ENCODE measurements at places on chromosomes 7 and 10.

DNA sequence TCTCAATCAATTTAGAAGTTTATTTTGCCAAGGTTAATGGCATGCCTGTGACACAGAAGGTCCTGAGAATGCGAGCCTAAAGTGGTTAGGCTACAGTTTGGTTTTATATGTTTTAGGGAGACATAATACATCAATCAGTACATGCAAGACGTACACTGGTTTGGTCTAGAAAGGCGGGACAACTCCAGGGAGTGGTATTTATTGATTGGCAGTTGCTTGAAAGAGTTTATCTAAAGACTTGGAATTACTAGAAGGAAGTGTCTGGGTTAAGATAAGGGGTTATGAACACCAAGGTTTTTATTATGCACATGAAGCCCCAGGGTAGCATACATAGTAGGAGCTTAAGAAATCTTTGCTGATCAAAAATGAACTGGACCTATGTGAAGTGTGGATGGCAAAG, 21.5 kb downstream of the NPVF start:
- no peak for DNase-seq

DNA sequence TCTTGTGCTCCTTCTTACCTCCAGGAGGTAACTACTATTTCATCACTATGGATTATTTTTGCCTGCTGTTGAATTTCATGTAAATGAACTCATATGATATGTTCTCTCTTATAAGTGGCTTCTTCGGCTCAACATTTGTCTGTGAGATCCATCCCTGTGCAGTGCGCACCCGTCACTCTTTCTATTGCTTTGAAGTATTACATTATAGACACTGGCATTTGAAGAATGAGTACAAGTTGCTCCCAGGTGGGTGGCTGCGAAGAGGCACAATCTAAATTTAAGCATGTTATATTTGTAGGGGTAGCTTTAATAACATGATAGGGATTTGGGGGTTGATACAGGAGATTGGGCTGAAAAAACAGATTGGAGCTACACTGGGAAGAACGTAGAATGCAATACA, 809.7 kb downstream of the CCSER2 start:
- no peak for DNase-seq

- DNase-seq, result no peak
Observed at GRCh38 chr7:82284936-82285519, 158.5 kb downstream of the CACNA2D1 start.

DNA sequence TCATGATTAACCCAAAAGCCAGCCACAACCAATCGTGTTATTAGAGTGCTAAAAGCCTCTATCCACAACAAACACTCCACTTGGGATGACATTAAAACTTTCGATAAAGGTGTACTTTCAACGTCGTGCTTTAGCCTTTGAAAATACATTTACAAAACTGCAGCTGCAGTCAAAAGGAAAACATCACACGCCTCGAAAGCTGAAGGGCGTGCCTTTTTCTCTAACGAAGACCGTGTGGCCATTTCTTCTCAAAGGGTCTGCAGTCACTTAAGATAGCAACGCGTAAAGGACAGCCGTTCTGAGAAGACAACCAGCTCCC, 1.1 kb downstream of the ARHGAP12 start:
- DNase-seq, result no peak

GRCh38 chr10:26216585-26217395, at the start of gene GAD2:
Gene GAD2, plus strand, starts transcription at chr10:26216774. Its CDS starts 36 bp downstream, at chr10:26216810.
- no peak for DNase-seq

DNA sequence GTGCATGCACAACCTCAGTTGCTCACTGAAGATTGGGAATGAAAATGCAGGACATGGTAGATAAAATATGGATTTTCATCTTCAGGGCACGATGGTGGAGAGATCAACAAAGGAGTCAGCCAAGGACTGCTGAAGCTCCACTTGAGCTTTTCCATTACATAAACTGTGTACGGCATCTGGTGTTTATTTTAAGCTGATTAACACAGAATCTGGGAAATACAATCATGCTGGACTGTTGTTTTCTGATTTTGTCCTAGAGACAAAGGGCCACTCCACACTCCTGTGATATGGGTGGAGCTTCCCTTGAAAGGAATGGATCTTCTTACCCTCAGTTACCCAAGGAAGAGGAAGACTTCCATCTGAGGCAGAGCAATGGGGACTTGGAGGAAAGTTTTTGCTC, 120.6 kb downstream of the SAMD9 start:
- DNase-seq, result no peak

GRCh38 chr7:77202481-77202976, 2.9 kb upstream of the FGL2 start:
- no peak for DNase-seq

DNA sequence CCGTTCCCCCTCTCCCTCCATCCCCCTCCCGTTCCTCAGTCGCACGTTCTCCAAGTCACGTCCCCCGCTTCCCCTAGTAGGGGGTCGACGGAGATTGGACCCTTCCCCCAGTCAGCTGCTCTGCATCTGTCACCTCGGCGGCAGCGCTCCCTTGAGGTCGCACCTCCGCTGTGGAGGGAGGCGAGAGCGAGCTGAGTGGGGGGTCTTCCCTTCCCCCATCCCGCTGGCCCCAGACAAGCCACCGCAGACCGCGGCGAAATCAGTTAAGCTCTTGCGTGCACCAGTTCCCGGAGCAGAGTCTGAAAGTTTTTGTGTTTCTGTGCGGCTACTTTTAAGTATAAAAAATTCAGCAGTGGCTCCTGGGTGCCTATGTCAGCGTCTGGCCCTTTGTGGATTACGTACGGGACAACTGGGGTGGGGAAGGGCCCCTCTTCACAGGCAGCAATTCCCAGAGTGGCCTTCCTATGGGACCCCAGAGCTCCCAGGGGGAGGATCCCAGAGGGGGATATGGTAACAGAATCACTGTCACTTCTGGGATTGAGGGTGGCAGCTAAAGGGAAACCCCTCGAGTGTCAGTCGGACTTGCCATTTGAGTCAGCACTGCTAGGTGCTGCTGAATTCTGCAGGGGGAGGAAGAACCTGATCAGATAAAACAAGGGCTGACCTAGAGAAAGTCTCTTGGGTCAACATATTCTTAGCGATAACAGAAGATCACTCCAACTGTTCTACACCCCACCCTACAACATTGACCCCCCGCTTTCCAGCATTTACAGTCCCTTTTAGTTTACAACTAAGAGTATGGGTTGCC, 12.5 kb upstream of the DDIT4 start:
- peak; percentile 47 for DNase-seq

DNA sequence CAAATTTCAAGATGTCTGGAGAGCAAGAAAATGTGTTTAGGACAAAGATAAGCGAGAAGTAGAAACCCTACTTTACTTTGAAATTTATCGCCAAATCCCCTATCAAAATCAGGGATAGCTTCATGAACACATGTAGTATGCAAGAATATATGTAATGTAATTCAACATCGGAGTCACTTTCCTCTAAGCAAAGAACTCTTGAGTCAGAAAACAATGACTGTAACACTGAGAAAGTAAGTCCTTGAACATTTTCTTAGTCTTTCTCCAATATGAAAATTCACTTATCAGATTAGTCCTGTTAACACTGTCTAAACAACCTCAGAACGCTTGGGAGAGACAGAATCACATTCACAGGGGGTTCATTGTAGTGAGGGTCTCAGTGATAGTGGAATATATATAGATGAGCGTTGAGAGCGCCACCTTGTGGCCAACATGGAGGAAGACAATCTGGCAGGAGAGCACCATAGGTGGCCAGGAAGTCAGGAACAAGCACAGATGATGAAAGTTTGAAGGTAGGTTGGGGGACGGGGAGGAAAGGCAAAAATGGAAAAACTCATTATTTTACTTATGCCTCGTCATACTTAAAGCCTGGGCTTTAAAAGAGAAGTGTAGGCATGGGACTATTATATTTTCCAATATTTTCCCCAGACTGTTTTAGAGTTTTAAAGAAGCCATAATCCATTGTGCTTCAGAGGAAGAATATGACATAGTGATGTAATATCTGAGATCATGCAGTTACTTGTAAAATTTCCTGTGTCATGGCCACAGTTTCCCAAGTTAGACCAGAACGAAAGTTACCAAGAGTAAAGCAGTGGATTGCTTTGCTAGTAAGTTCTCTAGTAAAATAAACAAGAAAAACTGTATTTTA, 115.5 kb upstream of the GNAI1 start:
- no peak for DNase-seq

- DNase-seq, result no peak
Observed at GRCh38 chr7:157001920-157002818, 8.3 kb downstream of the MNX1 start.

DNA sequence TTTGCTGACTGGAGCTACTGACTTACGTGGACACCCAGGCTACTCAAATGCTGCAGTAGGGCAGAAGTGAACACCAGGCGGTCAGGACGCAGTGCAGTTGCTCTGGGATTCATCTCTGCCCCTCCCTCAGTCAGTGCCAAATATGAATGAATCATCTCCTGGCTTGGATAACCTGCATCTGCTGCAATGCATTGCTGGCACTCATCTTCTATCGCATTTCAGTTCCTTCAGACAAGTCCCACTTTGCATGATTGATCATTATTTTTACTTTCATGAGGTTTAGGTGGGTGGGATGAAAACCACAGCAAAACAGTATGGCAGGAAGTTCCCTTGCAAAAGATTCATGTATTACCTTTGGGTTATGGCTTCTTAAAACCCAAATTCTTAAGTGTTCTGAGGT, 224.6 kb upstream of the NRP1 start:
- DNase-seq, result no peak

- DNase-seq, result no peak
Observed at GRCh38 chr7:88046839-88047573, 113.0 kb downstream of the ADAM22 start.

- no peak for DNase-seq
Observed at GRCh38 chr10:132627666-132628531, 90.3 kb downstream of the INPP5A start.

- no peak for DNase-seq
Observed at GRCh38 chr7:136230210-136230609, 253.1 kb upstream of the MTPN start.

- DNase-seq, result no peak
Observed at GRCh38 chr10:17445400-17445998, 8.9 kb downstream of the ST8SIA6 start.

- DNase-seq, result no peak
Observed at GRCh38 chr10:102675666-102676533, 31.6 kb downstream of the TRIM8 start.

GRCh38 chr10:99628923-99629624, 8.8 kb upstream of the SLC25A28 start:
- DNase-seq, result no peak

DNA sequence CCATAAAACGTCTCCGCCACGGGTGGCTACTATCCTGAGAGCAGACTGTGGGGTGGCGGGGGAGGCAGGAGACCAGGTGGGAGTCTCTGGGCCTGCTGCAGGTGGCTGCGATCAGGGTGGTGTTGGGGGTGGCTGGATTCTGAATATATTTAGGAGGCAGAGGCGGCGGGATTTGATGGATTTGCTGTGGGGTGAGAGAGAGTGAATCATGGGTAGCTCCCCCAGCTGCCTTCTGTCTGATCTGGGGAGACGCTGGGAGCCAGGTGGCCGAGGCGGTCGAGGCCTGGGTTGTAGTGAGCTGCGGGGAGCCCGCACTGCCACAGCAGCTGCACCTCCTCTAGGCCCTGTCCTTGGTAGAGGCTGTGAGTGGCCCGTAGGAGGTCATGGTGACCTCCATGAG, 48.2 kb upstream of the PFKFB3 start:
- DNase-seq, result no peak

DNA sequence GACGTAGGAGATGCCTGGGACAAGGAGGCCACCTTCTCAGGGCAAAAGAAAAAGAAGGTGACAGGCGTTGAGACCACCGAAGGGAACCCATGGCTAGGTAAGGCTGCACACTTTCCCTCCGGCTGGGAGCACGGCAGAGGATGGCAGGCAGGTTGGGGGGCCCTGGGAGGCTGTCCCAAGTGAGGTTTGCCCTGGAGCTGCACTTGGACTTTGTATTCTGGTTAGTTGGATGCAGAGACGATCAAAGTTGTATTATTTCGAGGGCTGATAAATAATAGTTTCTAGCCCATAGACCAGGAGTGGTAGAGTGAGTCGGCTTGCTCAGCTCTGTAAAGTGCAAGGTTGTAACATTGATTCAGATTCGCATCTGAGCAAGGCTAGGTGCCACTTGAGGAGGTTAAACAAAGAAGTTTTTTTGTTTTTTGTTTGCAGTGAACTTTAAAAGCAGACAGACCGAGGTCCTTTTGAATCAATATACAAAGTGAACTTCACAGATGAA, 608 bp downstream of the ENTPD7 start:
- no peak for DNase-seq

GRCh38 chr7:131197920-131198615, 129.6 kb upstream of the MKLN1 start:
- DNase-seq, result no peak

GRCh38 chr10:129773359-129773990, 190.6 kb downstream of the EBF3 start:
- no peak for DNase-seq

GRCh38 chr7:29527505-29528108, 36.0 kb upstream of the PRR15 start:
- DNase-seq, result no peak

DNA sequence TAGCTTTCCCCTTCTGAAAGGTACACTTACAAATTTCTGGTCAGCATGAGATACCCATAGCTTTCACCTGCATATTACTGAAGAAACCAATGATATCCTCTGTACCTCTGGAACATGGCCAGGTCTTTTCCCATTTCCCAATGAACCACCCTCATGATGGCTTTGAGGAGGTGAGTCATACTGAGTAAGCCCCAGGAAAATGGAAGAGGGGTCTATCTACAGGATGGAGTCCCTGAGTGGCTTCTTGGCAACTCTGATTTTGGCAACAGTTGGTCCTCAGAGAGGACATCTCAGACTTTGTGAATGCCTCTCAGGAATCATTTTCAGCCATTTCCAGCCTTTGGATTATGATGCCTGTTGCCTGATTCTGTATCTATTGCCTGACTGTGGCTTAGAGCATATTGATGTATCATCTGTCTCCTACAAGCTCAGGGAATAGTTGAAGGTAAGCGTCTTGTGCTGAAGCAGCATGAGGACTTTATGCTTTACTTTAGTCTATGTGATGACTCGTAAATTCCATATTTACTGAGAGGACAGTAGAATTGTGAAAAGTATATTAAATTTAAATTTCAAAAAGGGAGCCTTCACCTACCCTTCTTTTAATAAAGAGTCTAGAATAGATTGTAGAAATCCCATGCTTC, 84.7 kb upstream of the DKK1 start:
- no peak for DNase-seq

DNA sequence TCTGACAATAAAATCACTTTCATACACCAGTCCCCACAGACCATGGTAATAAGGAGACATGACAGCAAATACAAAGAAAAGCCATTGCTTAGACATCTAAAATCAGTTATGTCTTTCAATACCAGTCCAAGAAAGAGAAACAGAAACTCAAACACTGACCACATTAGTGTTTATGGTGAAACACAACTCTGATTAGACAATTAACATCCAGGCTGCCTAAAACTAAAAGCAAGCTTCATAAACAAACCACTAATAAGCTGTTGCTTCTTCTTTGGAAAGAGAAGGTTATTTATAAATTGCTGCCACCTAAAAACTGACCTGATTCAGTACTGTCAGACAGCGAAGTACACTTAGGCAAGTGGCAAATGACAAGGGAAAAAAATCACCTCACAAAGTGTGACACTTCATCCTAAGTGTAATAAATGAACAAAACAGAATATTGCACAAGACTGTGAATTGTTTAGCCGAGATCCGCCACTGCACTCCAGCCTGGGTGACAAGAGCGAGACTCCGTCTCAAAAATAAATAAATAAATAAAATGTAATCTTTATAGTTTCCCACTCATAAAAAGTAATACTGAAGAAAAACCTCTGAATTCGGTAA, 277.4 kb downstream of the PARD3 start:
- no peak for DNase-seq
